Left hindlimb (tissue), 1 donor: ENCODE measurements at places on chromosomes 2 and 18.
A peak's percentile ranks its signal among the peaks of the same experiment; 100 is the strongest.

- DNase-seq: no peak
Measured at GRCh38 chr2:55010915-55011314, 39.3 kb downstream of the RTN4 start.

DNA sequence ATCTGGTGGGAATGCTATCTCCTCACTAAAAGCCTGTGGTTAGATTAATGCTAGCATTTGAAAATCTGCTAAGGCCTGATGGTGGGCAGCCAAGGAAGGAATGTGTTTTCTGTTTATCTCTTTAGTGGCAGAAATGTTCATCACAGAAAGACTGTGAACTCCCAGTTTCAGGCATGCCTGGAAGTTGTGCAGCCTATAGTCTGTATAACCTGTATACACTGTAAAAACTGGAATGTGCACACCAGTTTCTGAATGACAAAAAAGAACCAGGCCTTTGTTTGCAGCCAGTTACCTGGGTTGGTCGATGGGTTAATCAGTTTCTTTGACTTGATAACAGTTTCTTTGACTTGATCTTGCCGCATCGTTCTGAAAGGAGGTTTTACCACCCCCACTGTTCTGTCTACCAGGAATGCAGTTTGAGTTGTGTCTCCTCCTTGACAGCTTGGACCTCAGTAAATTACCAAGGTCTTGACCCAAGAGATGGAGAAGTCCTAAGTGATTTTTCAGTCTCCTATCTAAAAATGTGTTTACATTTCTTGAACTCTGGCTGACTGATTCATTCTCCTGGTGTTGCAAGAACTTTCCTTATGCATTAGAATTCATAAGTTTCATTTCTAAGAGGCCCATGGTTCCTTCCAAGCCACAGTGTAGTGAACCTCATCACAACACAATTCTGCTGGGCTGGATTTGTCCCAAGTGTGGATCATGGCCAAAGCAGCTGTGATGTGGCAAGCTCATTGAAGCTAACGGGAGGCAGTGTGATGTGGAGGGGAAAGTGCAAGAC is 62.2 kb downstream of the KIAA2012 start:
- peak; percentile 83 for DNase-seq

DNA sequence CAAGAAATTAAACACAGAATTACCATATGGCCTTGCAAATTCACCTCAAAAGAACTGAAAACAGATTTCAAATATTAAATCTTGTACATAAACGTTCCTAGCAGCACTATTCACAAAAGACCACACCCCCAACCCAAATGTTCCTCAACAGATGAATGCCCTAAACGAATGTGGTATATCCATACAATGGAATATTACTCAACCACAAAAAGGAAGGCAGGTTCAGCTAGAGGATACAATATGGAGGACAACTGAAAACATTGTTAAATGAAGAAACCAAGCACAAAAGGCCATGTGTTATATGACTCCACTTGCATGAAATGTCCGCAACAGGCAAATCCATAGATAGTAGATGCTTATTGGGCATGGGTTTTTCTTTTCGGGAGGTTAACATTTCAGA is 61.7 kb downstream of the PPP4R1 start:
- no peak for DNase-seq

DNA sequence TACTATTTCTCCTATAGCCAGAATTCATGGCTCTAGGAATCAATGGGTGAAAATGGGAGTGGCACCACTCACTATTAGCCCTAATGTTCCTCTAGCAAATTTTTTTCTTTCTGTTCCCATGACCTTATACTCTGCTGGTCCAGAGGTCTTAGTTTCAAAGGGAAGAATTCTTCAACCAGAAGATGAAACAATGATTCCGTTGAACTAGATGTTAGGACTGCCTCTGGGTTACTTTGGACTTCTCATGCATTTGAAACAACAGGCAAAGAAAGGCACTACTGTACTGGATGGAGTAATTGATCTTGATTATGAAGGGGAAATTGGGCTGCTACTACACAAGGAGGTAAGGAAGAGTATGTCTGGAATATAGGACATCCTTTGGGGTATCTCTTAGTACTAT is 18.6 kb upstream of the ADCYAP1 start:
- DNase-seq: no peak

- DNase-seq: no peak
Measured at GRCh38 chr2:203401-203800, 60.4 kb downstream of the SH3YL1 start.

DNA sequence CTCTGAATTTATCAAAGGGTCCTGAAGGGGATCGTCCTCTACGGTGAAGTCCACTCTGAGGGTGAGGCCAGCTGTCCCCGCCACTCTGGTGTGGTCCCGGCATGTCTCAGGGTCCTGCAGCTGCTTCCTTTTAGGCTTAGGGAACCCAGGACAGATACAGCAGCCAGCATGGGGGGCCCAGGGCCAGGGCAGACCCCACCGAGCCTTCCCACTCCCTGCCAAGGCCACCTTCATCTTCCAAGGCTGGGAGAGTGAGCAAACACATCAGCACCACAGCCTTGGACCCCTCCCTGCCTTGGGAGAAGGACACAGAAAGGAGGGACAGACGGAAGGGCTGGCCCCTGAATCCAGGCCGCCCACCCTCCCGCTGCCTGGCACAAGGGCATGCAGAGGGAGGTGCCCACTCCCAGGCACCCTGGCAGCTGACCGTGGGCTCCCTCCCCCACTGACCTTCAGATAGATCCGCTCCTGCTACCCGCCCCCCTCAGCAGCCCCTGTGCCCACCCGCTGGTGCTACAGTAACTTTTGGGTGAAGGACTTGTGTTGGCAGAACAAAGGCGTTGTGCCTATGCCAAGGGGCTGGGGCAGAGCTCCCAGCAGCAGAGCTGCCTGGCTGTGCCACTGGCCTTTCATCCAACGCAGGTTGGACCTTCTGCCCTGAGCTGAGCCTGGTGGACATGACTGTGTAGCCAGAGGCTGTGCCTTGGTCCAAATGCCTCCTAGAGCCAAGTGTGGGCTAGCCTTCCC is 7.6 kb downstream of the CYP26B1 start:
- peak; percentile 34 for DNase-seq

DNA sequence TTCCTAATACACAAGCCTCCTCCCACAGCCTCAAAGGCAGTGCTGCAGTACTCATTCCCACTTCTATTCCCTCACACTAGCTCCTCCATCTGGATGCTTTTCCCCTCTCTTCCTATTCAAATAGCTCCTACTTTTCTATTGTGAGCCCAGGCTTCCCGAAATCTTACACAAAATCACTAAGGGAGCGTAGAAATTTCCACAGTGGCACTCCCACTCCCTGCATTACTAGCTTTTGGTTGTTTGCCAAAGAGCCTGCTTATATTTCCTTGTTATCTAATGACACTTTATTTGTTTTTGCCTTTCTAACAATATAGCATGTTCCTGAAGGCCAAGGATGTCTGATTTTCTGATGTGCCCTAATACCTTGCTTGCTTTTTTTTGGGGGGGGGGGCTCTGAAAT is 10.9 kb downstream of the EPAS1 start:
- DNase-seq: no peak

DNA sequence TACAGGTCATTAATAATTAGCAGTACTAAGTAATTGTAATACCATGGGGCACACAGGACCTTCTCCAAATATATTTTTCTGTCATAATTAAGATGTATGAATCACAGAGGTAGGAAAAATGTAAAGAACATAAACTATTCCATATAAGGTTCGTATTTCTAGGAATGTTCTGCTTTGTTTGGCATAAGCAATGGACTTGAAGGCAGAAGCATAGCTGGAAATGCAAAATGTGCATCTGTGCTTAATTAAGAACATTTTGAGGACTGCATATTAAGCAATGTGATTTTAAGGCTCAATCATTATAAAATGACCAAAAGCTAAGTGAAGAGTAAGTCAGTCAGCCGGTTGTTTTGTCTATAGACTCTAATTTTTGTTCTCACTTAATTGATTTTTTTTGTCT is 123.2 kb downstream of the RBM43 start:
- DNase-seq: no peak

DNA sequence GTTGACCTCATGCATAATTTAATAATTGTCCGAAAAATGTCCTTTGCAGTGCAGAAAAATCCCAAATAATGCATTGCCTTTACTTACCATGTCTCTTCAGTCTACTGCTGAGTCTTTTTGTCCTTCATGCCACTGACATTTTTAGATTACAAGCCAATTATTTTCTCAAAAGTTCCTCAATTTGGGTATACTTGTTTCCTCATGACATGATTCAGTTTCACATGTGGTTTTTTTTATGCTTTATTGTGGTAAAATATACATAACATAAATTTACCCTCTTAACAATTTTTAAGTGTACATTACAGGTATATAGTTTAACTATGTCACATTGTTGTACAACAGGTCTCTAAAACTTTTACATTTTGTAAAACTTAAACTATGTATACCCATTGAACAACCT is 81.0 kb downstream of the EPC2 start:
- DNase-seq: no peak

DNA sequence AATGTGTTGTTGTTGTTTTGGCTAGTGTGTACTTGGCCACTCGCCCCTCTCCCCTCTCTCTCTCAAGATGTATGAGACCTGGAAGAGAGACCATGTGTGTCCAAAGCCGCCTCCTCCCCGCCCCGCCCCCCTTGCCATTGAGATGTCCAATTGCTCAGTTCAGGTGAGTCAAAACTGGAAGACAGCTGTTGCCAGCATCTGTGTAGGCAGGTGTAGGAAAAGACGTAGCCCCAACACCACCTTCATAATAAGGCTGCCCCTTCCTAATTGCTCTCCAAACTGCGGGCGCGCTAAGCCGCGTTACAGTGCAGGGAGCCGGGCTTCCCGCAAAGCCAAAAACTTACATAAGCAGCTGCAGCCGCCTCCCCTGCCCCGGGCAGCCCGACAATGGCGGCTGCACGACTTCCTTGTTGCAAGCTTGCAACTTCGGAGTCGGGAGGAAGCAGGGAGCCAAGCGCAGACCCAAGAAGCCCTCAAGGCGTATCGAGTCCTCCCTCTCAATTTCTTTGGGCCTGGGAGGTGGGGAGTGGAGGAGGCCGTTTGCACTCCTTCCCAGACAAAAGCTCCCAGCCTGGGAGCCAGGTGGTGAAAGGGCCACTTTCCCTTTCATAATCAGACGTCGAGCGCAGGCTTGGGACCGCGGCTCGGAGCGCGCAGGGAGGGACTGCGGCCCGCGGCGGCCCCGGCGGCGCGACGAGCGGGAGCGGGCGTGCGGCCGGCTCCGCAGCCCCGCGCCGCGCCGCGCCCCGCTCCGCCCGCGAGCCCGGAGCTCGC is 882 bp downstream of the ZBTB14 start:
- DNase-seq: peak; percentile 72

- DNase-seq: peak; percentile 93
Measured at GRCh38 chr2:221573430-221574230, 1.5 kb upstream of the EPHA4 start.

GRCh38 chr18:26703170-26703930 is 155.0 kb upstream of the KCTD1 start:
- no peak for DNase-seq

DNA sequence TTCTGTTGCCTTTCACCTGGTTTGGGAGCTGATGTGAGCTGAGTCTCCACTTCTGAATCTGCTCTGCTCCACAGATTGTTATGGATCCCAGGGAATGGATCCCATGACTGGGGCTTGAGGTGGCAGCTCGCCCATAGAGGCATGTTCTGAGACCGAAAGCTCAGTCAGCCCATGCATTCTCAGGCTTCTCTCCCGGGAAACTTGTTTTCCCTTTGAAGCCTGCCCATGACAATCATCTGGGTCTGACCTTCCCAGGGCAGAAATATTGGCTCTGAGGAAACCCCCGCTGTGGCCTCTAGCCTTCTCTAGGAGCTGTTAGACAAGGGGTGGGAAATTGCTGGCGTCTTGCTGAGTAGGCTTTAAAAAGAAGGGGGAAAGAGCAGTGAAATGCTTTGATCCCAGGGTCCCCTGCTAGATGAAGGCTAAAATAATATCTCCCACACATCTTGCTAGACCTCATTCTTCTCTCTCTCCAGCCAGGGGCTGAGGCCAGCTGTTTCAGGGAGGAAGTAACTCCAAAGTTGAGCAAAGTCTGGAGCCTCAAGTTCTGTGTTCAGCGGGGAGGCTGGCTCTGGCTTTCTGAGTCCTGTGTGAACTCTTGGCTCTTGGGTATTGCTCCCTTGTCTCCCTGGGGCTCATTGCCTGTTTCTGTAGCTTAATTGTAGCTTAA is 2.0 kb downstream of the VAMP8 start:
- no peak for DNase-seq
